ENCODE measurements at places on chromosomes 16 and 17. TPM values are rescaled to one million over a fixed set of nuclear protein-coding genes. Genes with fewer than 3 reads are reported as not detected.

The CHAD gene
- total RNA-seq, result 2.1 TPM

The CRYBA1 gene
- not detected for total RNA-seq

The DDX52 gene
- total RNA-seq, result 21.7 TPM

The KCNAB3 gene
- 2.5 TPM for total RNA-seq

The KCNH6 gene
- total RNA-seq, result not detected

The ITGAD gene
- total RNA-seq, result 0.09 TPM

The C17orf100 gene
- total RNA-seq, result 3.3 TPM

The BMERB1 gene
- total RNA-seq, result 67.0 TPM

The FA2H gene
- 82.2 TPM for total RNA-seq

The MPP2 gene
- 7.0 TPM for total RNA-seq

The HBZ gene
- 0.95 TPM for total RNA-seq

The TMC7 gene
- total RNA-seq, result 1.4 TPM

The KRTAP16-1 gene
- not detected for total RNA-seq

The KRT23 gene
- total RNA-seq, result 7.0 TPM

The TSPAN10 gene
- total RNA-seq, result 1.6 TPM

The BCO1 gene
- total RNA-seq, result 6.6 TPM

The NPLOC4 gene
- 79.4 TPM for total RNA-seq

The FBXO39 gene
- total RNA-seq, result 0.23 TPM
